Lower lobe of right lung (tissue), 2 donors: ENCODE measurements at places on chromosomes 3 and 15.

GRCh38 chr3:99393961-99394360, 244.4 kb upstream of the COL8A1 start:
- no peak for DNase-seq

- DNase-seq, result no peak
Observed at GRCh38 chr15:70250208-70251201, 152.8 kb upstream of the TLE3 start.

DNA sequence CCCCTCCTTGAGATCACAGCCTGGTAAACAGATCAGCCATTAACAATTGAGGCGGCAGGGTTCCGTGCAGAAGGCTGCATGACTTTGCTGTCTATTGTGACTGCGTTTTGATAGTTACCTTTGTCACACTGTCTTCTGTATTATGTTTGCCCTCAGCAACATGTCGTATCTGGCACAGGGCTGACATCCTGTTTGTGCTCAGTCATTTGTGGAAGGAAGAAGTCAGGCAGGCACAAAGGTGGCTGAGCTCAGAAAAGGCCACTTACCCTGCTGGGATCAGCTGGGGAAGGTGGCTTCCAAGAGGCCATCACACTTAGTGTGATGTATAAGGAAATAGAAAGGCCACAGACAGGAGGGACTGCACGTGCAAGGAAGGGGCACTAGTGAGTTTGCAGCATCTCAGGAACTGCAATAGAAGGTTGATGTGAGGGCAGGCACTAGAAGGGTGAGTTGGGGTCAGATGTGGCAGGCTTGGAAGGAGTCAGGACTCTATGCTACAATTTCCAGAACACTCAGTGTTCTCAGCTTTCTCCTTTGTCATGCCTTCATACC, 13.4 kb downstream of the PML start:
- no peak for DNase-seq

- no peak for DNase-seq
Observed at GRCh38 chr3:160943996-160944395, 161.2 kb downstream of the B3GALNT1 start.

GRCh38 chr15:25136119-25136518, 181.3 kb downstream of the SNRPN start:
- DNase-seq, result no peak

- DNase-seq, result no peak
Observed at GRCh38 chr3:122362026-122362425, 21.0 kb downstream of the MIX23 start.

DNA sequence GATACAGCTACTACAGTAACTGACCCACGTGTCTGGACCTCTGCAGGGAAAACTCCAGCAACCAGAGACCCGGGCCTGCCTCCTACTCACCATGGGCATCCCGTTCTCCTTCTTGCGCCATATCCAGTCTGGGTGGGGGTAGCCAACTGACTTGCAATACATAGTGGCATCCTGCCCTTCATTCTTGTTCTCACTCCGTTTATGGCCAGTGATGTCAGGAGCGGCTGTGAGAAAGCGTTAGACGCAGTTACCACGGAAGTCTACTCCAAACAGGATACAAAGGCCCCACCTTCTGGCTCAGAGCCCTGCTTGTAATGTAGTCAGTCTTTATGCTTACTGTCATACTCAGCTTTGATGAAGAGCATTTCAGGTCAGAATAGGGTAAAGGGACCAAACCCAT, 59.6 kb downstream of the NPTN start:
- DNase-seq, result no peak

- DNase-seq, result no peak
Observed at GRCh38 chr3:43366885-43367284, 80.5 kb downstream of the SNRK start.

- no peak for DNase-seq
Observed at GRCh38 chr15:62929000-62929357, 113.6 kb upstream of the TPM1 start.

DNA sequence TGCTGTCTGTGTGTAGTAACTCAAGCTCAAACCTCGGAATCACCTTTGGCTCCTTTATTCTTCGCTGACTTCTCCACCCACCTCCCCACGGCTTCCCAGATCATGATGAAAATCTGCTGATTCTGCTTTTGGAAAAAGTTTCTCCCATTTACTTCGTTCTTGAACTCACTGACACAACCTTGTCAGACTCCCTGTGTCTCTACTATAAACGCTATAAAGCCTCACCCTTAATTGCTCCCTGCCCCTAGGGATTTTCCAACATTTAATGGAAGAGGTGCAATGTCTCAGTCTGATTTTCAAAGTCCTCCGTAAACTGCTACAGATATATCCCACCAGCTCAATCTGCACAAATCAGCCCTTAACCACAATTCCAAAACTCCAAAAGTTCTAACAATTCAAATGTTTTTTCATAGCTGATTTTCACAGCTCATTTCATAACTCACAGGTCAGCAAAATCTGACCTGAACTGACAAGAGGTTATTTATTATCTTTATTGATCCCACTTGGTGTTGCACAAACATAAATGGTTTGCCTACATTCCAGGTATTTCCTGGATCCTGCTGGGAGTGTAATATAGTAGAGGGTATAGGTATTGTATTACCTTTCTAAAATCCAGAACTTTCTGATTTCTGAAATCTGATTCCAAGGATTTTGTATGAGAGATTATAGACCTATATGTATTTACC, 129.4 kb downstream of the PLD1 start:
- no peak for DNase-seq

DNA sequence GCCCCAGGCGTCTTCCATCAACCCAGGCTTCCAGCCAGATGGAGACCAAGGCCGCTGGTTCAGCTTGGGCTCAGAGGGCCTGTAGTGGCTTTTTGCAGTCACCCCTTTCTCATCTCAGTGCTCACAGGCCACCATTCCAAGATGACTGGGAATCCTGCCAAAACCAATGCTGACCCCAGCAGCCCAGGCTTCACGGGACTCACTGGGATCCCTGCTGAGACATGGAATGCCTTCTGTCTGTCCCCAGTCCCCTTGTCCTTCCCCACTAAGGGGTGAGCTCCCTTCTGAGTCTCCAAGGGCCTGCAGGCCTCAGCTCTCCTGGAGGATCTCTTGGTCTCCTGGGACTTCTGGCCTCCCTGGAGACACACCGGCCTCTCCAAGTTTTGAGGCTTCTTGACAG, 77.4 kb upstream of the SEC13 start:
- no peak for DNase-seq

DNA sequence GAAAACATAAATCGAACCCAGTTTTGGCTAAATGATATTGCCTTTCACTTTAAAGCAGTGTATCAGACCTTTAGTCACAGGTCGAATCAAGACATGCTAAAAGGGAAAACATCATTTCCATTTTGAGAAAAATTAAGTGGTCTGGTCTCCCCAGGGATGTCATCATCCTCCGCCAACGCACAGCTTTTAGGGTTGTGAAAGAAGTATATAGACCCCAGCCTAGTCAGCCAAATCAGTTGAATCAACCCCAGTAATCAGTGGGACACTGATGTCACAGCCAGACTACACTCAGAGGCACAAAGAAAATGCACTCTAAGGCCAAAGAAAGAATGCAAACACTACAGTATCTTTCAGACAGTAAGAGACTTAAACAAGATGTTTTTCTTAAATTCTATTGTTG, 187.4 kb downstream of the ZIC4 start:
- no peak for DNase-seq

DNA sequence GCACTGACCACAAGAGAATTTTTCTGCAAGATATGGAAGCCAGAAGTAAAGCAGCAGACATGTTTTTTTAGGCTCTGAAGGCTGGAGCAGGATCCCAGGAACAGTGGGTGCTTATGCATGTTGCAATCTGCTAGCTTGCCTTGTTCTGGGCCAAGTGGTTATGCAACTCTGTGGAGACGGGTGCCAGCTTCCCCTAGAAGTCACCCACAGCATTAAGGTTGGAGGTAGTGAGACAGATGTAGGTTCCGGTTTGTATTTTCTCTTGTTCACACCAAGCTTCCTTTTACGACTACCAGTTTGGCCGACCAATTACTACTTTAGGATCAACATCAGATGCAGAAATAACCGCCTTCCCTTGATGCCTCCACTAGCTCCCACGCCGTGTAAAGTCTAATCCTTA, 11.1 kb downstream of the DPH3 start:
- DNase-seq, result peak; percentile 74

- DNase-seq, result no peak
Observed at GRCh38 chr15:88661761-88662556, 23.1 kb downstream of the ISG20 start.

DNA sequence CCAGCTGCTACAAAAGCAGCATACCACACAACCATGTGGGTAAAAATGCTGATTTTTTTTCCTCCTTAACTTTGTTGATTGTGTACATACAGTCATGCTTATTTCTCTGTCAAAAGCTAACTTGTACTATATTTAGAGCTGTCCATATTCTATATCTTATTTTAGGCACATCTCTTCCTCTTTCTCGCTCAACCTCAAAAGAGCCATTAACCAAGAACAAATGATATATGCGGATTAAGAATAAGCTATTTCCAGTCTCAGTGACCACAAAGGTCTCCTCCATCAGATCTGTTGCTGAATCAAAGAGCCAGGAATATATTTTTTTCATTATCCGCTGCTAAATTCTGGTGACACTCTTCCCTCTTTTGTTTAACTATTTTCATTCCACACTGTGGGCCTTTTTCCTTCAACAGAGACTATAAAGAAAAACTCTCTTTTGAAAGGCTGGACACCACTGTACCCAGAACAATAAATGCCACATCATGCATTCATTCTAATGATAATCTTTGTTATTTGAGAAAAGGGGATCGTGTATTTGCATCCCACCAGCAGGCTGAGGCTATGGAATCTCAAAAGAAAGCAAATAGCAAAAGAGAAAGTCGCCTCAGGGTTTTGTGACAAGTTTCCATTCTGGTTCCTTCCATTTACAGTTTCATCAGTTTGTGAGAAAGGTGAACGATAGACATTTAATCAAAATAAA, 8.0 kb downstream of the TMEM212 start:
- DNase-seq, result no peak

GRCh38 chr3:153640689-153641665, 479.0 kb downstream of the RAP2B start:
- DNase-seq, result no peak

GRCh38 chr3:33067484-33067883, 29.5 kb downstream of the GLB1 start:
- DNase-seq, result no peak

DNA sequence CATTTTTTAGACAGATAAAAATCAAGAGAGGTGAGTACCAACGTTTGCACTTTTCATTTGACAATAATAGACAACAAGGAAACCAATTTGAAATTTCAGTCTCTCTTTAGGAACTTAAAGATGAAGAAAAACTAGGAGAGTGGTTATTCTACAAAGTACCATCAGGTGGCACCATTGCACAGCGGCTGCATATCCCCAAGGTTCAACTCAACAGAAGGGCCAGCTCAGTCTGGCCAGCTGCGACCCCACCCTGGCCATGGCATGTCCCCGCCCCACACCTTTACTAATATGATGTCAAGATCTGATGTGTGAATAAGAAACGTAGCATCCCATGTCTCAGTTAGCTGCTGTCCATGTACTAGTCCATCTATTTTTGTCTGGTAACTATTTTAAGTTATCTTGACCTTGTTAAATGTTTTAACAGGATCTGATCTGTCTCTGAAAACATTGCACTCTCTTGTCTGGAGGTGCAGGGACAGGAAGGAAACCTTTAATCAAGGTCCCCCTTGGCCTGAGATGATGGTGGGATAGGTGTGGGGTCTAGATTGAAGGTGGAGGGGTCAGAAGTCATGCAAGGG, 35.5 kb upstream of the CGNL1 start:
- no peak for DNase-seq

GRCh38 chr15:64767203-64767602, 8.2 kb downstream of the RBPMS2 start:
- DNase-seq, result no peak

DNA sequence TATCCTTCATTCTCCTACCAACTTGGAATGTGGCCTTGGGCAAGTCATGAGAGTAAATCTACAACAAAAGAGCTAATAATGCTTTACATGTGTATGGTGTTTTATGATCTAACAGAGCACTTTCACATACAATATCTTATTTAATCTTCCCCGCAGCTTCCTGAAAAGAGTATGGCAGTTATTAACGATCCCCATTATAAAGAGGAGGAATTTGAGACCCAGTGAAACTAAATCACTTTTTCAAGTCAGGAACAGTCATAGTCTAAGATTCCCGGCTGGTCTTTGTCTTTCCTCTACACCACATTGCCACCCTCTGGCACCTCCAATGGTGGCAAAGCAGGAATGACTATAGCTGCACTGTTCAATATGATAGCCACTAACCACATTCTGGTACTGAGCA, 69.7 kb upstream of the CMSS1 start:
- DNase-seq, result no peak

- DNase-seq, result no peak
Observed at GRCh38 chr15:74381481-74381880, 14.0 kb upstream of the CYP11A1 start.

DNA sequence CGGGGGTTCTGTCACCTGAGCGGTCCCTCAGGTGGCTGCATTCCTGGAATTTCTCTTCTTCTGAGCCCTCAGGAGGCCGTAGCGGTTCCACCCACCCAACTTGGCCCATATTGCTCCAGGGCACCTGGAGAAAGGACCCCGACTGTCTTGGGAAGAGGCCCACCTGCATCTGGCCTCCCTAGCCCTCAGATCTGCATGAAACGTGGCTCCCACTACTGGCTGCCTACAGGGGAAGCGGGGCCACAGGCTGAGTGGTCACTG, 9.9 kb upstream of the ANPEP start:
- no peak for DNase-seq

GRCh38 chr3:137763594-137763938, 549 bp upstream of the SOX14 start:
- no peak for DNase-seq

GRCh38 chr3:140242818-140243276, 307.9 kb downstream of the CLSTN2 start:
- no peak for DNase-seq

- DNase-seq, result no peak
Observed at GRCh38 chr15:74611341-74611740, 4.3 kb upstream of the CLK3 start.

GRCh38 chr15:86885616-86886015, 805.9 kb downstream of the AGBL1 start:
- DNase-seq, result no peak

DNA sequence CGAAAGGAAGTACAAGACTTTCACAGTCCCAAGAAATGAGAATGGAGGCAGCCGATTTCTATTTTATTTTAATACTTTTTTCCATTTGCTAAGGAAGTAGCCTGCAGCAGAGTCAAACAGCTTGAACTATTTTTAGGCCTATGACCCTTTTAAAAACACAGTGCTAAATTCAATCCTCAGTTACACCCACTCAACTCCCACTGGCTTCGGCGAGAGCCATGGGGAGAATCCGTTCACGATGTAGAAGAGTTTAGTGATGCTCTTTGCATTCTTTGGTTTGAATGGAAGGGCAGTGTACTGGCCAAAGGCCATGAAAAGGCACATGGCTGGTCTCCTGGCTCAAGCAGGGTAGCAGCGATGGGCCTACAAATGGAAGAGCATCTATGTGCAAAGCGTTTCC, 343.5 kb downstream of the FOXP1 start:
- no peak for DNase-seq

- DNase-seq, result no peak
Observed at GRCh38 chr3:170638988-170639387, 53.1 kb upstream of the SLC7A14 start.

DNA sequence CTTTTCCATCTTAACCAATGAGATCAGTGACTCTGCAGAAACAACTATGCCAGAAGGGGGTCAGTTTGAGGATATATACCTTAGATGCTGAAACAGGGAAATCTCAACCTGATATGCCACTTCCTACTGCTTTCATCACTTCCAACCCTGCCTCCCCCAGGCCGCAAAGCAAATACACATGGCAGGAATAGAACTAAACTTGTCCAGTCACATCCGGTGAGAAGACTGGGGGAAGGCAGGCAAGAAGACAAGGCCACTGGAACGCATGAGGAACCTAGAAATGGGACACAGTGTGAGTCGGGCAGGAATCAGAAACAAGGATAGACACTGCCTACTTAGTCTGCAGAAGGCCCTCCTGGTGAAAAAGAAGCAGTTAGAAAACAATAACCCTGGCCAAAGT, 90.6 kb downstream of the MYO5A start:
- DNase-seq, result no peak
